ENCODE measurements at places on chromosomes 2 and 18. TPM values are rescaled to one million over a fixed set of nuclear protein-coding genes. Genes with fewer than 3 reads are reported as not detected.
A peak's percentile ranks its signal among the peaks of the same experiment; 100 is the strongest.

The THOC1 gene
- polyA plus RNA-seq, result 39.2 TPM

The ITGB6 gene
- 31.9 TPM for polyA plus RNA-seq

The TM4SF20 gene
- polyA plus RNA-seq, result 0.40 TPM

The SERPINB4 gene
- polyA plus RNA-seq, result not detected

DNA sequence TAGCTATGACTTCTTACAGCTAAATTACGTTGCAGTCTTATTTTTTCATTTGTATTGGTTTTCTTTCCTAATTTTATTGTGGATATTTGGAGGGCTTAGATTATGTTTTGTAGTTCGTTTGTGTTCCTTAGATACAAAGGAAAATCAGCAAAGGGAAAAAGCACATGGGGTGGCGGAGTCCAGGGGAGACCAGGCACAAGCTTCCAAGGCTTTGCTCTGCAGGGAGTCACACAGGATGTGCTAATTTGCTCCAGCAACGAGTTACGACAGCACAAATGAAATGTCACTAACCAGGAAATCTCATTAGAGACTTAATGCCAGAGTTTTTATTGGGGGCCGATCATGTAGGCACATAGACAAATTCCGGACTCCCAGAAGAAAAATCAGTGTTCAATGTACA is 60.5 kb upstream of the CABYR start:
- no peak for DNase-seq

DNA sequence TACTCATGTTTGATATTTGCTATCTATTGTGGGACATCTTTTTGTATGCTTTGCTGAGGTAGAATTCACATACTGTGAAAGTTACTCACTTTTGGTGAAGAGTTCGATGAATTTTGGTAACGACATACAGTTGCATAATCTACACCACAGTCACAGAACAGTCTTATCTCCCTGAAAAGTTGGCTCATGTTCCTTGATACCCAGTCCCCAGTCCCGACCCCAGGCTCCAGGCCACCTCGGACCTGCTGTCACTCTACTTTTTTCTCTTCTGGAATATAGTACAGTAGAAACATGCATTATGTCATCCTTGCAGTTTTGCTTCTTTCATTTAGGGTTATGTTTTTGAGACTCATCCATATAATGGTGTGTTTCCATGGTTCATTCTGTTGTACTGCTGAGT is 191.7 kb downstream of the FAM210A start:
- DNase-seq, result no peak

DNA sequence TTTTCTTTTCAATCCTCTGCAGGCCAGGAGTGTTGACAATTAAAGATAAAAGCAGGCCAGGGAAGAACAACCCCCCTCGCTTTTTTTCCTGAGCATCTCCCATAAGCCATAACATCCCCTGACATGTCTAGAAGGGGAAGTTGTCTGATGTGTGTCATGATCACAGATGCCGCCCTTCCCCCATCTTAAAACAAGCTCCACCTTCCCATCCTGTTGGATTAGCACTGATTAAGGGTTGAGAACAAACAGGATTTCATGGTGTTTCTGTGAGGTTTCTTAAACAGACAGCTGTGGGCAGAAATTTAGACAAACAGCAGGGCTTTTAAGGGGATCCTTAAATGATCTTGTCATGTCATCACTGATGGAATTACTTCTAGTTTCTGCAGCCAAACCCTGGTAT is 59.4 kb upstream of the UPP2 start:
- DNase-seq, result no peak

GRCh38 chr2:45103351-45104345 is 94.4 kb upstream of the SIX2 start:
- no peak for DNase-seq

DNA sequence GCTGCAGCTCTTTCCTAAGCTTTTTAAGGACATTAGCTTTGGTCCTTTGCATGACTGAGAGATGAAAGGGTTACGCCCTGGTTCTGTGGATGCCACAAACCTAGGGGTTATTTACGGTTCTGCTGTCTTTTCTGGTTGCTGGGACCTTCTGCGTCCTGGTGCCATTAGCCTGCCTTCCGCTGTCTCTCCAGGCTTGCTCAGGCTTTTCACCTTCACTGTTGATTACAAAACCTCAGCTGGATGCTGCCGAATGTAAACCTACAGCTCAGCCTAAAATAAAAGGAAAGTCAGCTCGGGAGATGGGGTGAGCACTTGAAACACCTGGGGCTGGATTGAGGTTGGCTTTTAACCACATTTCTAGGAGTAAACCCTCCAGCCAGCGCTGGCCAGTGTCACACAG is 130.9 kb upstream of the ARHGAP28 start:
- DNase-seq, result no peak

DNA sequence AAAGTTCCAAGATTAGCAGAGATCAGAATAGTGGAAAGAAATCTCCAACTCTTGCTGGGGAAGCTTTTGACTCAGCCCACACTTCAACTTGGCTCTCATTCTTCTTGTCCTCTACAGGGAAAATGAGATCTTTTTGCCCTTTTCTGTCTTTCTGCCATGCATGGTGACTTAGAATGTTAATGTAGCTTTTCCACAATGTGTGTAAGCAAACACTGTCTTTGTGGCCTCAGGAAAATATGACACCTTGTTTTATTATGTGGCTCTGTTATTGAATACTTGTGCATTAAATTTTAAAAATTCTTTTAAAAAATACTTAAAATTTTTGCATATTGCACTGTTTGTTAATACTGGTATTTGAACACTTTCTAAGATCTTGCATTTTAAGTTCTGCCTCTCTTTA is 65.4 kb upstream of the WDR75 start:
- peak; percentile 36 for DNase-seq

DNA sequence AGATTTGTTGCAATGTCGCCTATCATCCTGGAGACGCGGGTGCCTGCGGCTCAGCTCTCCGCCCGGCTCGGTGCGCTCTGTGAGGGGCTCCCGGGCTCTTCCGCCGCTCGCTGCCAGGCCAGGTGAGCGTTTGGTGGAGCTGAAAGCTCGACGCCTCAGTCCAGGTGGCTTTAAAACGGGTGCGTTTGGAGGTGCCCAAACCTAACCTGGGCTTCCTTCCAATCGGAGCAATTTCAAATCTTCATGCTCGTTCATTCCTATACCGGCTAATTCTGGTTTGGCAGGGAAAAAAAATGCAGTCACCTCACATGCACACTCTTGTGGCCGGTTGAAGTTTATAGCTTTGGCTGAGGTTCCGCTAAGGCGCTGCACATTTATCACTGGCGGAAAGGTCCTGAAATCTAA is at the start of gene SLC16A14:
TSS of gene SLC16A14 (minus strand) at position 274 of the 405 bp plus-strand sequence. CDS start 9,572 bp downstream, outside the sequence.
- DNase-seq, result peak; percentile 86

DNA sequence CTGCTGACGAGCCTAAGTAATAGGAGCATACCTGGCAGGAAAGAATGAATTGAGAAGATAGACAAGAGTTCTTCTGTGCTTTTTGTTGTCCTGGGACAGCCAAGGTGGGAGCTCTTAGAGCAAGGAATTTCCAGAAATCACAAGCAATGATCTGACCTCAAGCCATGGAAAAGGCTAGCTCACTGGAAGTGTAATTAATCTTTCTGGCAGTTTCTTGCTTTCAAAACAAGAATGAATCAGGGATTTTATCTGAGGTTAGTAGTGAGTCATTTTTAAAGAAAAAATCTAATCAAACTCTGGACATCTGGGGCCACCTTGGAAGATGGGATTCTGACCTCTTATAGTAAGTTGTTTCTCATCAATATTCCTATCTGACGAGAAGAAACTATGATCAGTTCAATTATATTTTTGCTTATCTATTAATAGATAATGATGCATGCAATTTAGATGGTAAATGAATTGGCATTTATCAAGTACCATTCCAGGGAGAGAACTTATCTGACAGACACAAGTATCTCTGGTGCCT is 98.0 kb downstream of the ADCYAP1 start:
- no peak for DNase-seq

DNA sequence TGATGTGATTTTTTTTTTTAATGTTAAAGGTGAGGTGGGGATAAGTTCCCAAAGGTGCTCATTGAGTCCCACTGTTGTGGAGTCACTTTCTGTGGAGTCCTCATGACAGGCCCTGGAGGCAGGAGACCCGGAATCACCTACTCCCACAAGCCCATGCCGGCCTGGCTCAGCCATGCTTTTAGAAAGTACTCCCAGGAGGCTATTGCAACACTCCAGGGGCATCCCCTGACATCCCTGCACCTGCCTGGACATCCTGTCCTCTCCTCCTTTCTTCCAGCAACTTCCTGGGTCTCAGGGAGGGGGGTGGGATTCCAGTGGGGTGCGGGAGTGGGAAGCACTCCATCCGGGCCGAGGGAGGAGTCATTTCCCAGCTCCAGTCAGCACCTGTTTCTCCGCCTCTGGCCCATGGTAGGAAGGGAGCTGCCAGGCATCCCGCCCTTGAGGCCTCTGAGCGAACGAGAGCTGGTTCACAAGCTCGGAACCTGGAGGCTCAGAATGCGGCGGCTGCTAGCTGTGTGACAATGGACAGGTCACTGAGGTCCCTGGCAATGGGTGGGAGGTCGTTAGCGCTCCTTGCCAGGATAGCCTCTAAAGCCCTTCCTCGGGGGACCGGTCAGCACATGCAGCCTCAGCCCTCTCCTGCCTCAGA is 163.9 kb upstream of the ID2 start:
- no peak for DNase-seq

DNA sequence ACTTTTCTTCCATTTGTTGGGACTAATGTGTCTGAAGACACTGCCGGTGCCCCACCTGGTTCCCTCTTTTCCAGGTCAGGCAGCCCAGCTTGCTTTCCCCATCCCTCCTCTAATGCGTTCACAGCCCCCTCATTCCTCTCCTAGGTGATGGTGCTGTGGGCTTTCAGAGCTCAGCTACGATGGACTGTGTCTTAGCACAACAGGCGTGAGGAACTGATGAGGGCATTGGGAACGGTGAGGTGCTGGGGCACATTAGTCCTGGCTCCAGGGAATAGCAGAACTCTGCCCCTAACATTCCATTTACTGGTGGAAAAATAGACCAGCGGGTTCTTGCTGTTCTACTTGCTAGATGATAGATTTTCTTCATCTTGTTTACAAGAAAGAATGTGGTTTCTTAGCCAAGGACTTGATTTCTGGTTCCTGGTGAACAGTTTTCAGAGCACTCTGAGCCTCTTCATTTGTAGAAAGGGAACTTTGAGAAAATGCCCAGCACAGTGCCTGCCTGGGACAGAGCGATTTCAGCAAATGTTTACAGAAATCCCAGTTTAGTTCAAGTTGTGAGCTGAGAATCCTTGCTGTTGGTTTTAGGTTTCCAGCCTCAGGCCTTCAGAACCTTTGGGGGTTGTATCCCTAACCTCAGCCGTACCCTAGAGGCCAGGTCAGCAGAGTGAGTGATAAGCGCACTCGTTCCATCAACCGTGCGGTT is 42.5 kb downstream of the LDLRAD4 start:
- DNase-seq, result no peak

All from muscle of leg (tissue), 16 donors.